Activated CD4-positive, alpha-beta memory T cell treated with anti-CD3 and anti-CD28 coated beads for 36 hours (primary cell): ENCODE measurements at places on chromosomes 6 and 20. TPM values are rescaled to one million over a fixed set of nuclear protein-coding genes. Genes with fewer than 3 reads are reported as not detected.

- H3K27me3 ChIP-seq, result no peaks in the 10 kb centered on the region
- no peak overlapping the region for H3K27ac ChIP-seq
- peaks cover 9% of the 10 kb centered on the region for H3K4me1 ChIP-seq
- no peak overlapping the region for H3K4me3 ChIP-seq
- DNase-seq, result no peak
- no peaks in the 10 kb centered on the region for H3K36me3 ChIP-seq
Observed at GRCh38 chr6:80251321-80251720, 144.8 kb downstream of the BCKDHB start.

- no peak overlapping the region for H3K4me3 ChIP-seq
- no peaks in the 10 kb centered on the region for H3K4me1 ChIP-seq
- H3K27me3 ChIP-seq, result peaks cover 10% of the 10 kb centered on the region
- H3K27ac ChIP-seq, result no peak overlapping the region
- DNase-seq, result no peak
Observed at GRCh38 chr6:39684790-39685488, 40.3 kb downstream of the KIF6 start.

DNA sequence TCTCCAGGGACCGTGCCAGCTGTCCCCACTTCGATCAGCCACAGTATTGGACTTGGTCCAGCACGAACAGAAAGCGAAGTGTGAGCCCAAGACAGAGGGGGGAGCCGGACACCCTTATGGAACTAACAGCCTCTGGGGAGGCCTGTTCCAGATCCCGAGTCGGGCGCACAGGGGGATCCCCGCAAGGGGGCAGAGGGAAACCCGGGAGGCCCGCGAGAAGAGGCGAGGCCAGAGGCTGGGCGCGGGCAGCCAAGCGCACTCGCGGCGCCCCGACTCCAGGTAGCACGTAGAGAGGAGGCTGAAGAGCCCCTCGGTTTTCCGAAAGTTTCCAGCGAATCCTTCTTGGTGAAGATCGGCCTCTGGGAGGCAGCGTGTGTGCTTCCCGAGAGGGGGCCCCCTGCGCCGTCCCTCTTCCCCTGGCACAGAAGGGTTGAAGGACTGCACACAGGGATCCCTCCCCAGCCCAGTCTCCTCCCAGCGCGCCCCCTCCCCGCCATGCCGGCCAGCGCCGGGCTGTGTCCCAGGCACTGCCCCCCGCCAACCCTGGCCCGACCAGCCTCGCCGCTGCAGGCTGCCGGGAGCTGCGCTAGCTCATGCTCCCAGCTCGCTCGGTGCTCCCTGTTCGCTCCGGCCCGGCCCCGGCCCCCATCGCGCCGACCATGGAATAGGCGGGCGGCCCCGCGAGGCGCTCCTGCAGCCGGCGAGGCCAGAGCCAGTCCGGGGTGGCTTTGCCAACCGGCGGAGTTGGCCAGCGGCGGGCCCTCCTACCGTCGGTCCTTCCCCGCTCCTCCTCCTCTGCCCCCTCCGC lies 577 bp upstream of the SLC24A3 start:
- no peak overlapping the region for H3K4me3 ChIP-seq
- no peaks in the 10 kb centered on the region for H3K36me3 ChIP-seq
- peaks cover 35% of the 10 kb centered on the region for H3K27me3 ChIP-seq
- H3K4me1 ChIP-seq, result no peaks in the 10 kb centered on the region
- no peak for DNase-seq

GRCh38 chr6:88867841-88868731 lies 95.3 kb downstream of the RNGTT start:
- peaks cover 33% of the 10 kb centered on the region for H3K4me1 ChIP-seq
- H3K27ac ChIP-seq, result no peak overlapping the region
- H3K27me3 ChIP-seq, result no peaks in the 10 kb centered on the region
- H3K36me3 ChIP-seq, result peaks cover 3% of the 10 kb centered on the region

GRCh38 chr6:46948699-46949098 lies 27.0 kb upstream of the ADGRF5 start:
- no peaks in the 10 kb centered on the region for H3K36me3 ChIP-seq
- no peak overlapping the region for H3K27ac ChIP-seq
- H3K4me3 ChIP-seq, result no peak overlapping the region
- no peaks in the 10 kb centered on the region for H3K4me1 ChIP-seq

- H3K4me3 ChIP-seq, result no peak overlapping the region
- peaks cover 12% of the 10 kb centered on the region for H3K36me3 ChIP-seq
- no peak overlapping the region for H3K27ac ChIP-seq
- no peak for DNase-seq
Observed at GRCh38 chr20:49631061-49631716, 63.3 kb upstream of the PTGIS start.

DNA sequence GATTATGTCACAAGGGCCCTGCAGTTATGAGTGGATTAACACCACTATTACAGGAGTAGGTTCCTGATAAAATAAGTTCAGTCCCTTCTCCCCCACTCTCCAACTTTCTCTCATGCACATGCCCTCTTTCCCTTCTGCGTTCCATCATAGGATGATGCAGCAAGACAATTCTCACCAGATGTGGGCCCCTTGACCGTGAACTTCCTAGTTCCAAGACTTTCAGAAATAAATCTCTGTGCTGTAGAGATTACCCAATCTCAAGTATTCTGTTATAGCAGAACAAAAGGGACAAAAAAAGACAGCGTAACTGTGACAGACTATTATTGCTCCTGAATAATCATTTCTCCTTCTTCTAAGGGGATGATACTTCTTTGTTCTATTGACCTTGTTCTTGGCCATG lies 33.8 kb upstream of the TMEM244 start:
- H3K36me3 ChIP-seq, result no peaks in the 10 kb centered on the region
- no peak overlapping the region for H3K27ac ChIP-seq
- no peak for DNase-seq
- no peaks in the 10 kb centered on the region for H3K27me3 ChIP-seq
- no peak overlapping the region for H3K4me3 ChIP-seq
- peaks cover 5% of the 10 kb centered on the region for H3K4me1 ChIP-seq

Gene ROS1
- not detected for total RNA-seq

Gene NFKBIE
- 25.1 TPM for total RNA-seq
